Activated CD8-positive, alpha-beta T cell treated with anti-CD3 and anti-CD28 coated beads for 36 hours (primary cell): ENCODE measurements at places on chromosomes 2 and 18.

- DNase-seq: no peak
These were observed 98.7 kb downstream of the STPG4 start for GRCh38 chr2:47056374-47056773.

GRCh38 chr18:10727477-10727876 is 201.7 kb downstream of the NAPG start:
- no peak for DNase-seq

DNA sequence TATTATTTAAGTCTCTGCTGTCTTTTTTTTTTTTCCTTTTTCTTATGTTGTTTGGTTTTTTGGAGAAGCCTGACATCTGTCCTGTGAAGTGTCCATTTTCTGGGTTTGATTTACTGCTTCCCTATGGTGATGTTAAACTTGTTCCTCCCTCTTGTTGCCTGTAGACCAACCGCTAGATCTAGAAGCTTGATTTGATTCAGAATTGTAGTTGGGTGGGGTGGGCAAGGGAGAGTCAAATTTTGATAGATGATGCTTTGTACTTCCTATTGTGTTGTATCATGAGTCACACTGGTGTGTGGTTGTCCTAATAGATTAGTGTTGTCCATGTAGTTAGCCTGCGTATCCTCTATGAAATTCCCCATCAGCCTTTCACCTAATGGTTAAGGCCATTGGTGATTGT is 35.4 kb downstream of the CAB39 start:
- DNase-seq: peak; percentile 24

DNA sequence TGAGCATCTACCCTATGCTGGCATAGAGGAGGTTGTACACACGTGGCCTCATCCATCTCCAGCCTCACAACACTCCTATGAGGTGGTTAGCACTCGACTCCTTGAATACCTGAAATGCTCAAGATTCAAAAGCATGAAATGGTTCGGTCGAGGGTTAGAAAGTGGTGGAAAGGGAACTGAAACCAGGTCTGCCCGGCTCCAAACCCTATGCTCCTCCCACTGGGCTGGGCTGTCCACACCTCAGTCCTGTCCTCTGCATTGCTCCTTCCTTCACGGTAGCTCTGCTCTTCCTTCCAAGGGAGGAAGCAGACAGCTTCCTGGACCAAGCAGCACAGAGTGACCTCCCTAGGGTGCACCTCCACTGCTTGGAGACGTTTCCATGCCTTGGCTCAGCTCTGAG is 565.2 kb upstream of the ID2 start:
- DNase-seq: no peak

DNA sequence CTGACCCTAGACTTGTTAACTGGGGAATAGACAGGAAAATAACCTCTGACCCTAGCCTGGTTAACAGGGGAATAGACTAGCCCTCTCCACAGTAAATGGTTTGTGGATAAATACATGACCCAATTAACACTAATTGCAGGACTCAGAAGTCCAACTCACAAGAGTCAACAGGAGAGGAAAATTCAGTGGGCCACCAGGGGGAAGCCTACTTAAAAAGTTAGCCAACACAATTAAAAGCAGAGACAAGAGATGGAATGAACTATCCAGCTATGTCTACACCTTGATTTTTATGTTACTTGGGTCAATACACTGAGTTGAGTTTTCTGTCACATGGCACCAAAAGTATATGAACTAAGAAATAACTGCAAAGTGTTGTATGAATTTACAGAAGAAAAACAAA is 158.8 kb upstream of the SLC39A10 start:
- peak; percentile 76 for DNase-seq

- DNase-seq: no peak
These were observed 77.1 kb upstream of the CTAGE1 start for GRCh38 chr18:22494771-22495170.

- DNase-seq: no peak
These were observed 201.5 kb downstream of the RNF144A start for GRCh38 chr2:7118606-7119131.

- DNase-seq: no peak
These were observed 37.0 kb downstream of the IMMT start for GRCh38 chr2:86158286-86158685.

GRCh38 chr2:124888431-124888830 is 863.3 kb downstream of the CNTNAP5 start:
- no peak for DNase-seq

- no peak for DNase-seq
These were observed 41.3 kb downstream of the PDCL3 start for GRCh38 chr2:100603948-100604633.

- DNase-seq: peak; percentile 56
These were observed 64.1 kb downstream of the PTPN4 start for GRCh38 chr2:119823734-119824334.

DNA sequence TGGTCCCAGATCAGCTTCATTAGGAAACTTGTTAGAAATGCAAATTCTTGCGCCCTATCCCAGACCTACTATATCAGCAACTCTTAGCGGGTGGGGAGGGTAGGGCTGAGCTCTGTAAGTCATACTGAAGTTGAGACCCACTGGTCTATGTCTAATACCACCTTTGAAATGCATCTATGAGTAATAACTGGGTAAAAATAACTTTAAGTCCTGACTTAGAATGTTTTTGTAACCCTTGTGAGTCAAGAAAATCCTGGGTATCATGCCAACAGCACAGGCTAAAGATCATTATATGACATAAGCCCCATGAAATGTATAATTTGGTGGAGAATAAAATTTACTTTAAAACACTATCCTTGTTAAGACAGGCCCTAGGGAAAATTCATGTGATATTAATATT is 41.4 kb downstream of the PRKD3 start:
- no peak for DNase-seq

GRCh38 chr18:62847081-62847480 is 131.7 kb downstream of the PHLPP1 start:
- DNase-seq: no peak
